ENCODE measurements at places on chromosomes 11 and 22.

GRCh38 chr11:63800921-63801320 lies 12.3 kb upstream of the SPINDOC start:
- DNase-seq, result no peak

DNA sequence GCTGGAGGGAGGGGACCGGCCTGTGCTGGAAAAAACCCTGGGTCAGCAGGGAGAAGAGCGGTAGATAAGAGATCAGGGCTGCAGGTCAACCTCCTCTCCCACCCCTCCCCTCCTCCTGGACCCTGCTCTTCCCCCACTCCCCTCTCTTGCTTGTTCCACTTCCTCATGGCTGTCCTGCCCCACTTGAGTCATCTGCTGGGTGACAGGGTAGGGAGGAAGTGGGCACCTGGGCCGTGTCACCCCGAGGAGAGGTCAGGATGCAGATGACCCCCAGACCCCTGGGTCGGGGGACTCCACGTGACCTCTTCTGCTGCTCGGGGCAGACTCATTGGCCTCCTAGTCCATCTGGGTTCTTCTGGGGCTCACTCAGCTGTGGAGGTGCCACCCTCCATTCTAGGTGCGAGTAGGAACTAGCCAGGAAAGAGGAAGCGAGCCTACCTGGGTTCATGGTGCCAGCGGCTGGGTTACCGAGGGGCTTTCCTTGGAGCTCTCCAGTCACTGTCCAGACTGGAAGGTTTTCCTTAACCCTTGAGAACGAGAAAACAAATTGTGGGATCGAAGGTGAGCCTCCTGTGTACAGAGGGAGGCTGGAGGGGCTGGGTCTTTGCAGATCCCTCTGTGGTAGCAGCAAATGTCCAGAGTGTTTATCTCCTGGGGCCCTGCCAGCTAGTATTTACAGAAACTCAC lies 6.5 kb downstream of the APOL2 start:
- DNase-seq, result no peak

GRCh38 chr11:76234416-76235232 lies 28.3 kb upstream of the WNT11 start:
- peak; percentile 68 for DNase-seq

- no peak for DNase-seq
These were observed 12.8 kb downstream of the CPT1A start for GRCh38 chr11:68828957-68829356.

- DNase-seq, result peak; percentile 78
These were observed 243.6 kb upstream of the SORL1-AS1 start for GRCh38 chr11:121696177-121696871.

DNA sequence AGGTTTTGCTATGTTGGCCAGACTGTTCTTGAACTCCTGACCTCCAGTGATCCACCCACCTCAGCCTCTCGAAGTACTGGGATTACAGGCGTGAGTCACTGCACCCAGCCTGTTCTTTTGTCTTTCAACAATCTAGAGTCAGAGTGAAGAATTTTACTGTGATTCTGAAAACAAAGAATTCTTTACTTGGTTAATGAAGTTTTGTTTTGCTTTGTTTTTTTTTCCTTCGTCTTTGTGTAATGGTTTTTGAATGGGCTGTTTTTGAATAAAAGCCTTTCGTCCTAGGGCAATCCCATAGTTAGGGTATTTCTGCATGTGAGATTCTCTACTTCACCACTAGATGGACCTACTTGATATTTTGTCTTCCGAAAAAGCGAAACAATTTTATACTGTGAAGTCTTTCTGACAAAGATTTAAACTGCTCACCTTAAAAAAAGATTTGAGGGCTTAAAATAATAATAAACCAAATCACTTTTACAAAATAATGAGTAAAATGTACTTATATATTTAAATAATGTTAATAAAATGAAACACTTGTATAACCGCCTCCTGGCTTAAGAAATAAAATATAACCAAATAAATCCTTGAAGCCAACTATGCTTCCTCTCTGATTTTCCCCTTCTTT lies 43.4 kb upstream of the SC5D start:
- DNase-seq, result no peak

DNA sequence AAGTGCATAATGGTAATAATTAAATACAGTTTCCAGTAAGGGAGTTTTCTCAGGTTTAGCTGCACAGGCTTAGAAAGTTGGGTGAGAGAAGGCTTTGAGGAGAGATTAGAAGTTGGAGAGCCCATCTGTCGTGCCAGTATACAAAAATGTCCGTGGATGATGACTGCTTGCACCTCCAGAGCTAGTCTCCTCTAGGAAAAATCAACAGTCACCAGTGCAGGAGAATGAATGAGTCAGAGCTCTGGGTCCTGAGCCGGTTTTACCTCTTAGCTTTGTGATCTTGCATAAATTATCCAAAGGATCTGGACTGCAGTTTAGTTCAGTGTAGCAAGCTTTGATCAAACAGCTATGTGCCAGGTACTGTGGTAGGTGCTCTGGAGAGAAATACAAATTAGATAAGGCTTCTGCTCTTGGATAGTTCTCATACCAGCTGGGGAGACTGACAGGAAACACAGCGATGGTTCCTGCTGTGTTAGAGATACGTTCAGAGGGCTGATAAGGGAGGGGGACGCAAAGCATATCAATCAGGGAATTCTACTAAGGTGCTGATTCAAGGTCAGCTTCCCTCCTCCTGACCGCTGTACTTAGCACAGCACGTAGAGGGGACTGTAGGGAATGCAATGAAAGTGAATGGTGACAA lies 125.9 kb downstream of the TEAD1 start:
- DNase-seq, result no peak

DNA sequence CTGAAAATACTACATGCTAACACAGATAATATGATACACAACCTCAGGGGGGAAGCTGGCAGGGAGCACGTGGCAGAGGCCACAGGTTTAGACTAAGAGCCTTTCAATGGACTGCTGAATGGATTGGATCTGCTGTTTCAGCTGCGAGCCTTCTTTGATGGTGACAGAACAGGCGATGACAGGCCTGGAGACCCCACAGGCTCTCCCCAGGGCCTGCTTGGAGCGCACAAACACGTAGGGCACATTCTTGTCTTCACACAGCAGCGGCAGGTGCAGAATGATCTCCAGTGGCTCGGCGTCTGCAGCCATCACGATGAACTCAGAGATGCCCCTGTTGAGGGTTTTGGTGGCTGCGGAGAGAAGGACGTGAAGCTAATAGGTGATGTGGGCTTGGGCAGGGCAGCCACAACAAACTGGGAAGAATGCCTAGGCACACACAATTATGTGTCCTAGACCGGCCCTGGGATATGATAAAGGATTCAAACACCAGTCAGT lies 13.8 kb downstream of the SNU13 start:
- DNase-seq, result no peak

GRCh38 chr11:68163691-68164090 lies 42.5 kb upstream of the CHKA start:
- DNase-seq, result no peak

- no peak for DNase-seq
These were observed 93.5 kb upstream of the CSNK2A3 start for GRCh38 chr11:11446564-11446963.

DNA sequence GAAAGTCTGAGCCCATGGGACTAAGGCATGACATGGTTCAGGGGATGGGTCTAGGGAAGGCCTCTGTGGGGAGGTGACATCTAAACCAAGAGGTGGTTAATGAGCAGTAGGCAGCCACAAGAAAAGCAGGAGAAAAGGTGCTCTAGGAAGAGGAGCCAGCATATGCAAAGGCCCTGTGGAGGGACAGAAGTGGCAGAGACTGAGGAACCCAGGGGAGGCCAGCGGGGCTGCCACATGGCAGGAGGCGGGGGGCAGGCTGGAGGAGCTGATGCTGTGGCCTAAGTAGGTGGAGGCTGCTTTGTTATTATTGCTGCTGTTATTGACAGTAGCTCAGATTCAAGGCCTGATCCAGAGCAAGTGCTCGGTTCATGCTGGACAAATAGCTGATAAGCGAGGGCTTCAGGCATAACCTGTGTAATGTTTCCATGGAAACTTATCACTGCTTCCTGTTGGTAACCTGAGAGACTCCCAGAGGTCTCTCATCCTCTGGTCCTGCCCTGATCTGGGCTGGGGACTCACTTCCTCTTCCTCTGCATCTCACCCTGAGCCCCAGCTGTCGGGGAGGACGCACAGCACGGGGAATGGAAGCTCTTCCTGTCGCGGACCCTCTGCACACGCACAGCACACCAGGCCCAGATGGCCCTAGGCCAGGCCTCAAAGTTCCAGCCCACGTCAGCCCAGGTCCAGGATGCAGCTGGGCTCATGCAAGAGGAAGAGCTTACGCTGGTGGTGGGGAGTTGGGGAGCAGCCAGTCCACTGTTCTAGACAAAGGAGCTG lies 75.2 kb upstream of the TP53I11 start:
- peak; percentile 92 for DNase-seq

GRCh38 chr11:69394234-69394868 lies 87.1 kb upstream of the LINC01488 start:
- DNase-seq, result peak; percentile 24

- no peak for DNase-seq
These were observed 19.2 kb downstream of the PRR5 start for GRCh38 chr22:44721213-44721612.

DNA sequence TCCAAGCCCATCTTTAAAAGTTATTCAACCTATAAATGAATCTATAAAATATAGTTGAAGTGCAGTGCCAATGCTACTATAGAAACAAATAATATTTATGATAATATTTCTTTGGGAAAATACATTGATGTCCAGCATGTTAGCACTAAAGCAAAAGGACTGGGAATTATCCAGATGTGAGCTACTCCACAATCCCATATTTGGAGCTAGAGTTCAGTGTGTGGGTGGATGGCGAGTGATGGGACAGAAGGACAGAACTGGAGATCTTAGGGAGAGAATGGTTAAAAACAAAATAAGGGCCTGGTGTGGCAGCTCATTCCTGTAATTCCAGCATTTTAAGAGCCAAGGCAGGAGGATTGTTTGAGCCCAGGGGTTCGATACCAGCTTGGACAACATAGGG lies 216.8 kb downstream of the TMEM135 start:
- DNase-seq, result peak; percentile 53

DNA sequence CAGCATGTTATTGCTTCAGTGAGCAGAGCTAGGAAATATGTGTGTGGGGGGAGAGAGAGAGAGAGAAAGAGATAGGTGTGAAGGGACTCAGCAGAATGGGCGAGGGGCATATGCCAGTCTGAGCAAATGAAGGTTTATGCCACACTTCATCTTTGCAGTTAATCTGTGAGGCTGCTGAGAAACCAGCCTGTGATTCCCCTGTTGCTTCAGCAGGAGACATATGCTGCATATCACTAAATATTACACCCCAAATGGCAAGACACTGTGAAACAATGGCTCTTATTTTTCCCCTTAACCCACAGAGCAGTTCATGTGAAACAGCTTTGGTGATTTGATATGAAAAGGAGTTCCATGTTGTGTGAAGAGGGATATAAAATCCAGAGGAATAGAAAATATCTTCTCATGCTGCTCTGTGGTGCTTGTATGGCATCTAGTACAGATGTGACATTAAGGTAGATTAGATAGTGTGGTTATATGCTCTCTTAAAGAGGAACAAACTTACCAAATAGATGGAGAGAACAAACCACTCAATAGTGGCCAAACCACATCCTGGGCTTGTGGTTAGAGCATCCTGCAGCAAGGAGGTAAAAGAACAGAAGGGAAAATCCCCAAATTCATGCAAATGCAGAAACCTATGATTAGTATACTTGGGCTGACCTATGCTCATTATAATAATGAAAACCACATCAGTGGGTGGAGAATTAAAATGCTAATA lies 864.2 kb downstream of the FAM181B start:
- DNase-seq, result no peak

GRCh38 chr11:104036588-104036987 lies at the start of gene DDI1:
Gene DDI1 (plus strand): TSS chr11:104036640. CDS start chr11:104036823, 183 bp downstream.
- no peak for DNase-seq

GRCh38 chr11:122107045-122107444 lies 9.0 kb downstream of the BLID start:
- DNase-seq, result no peak

GRCh38 chr22:50339945-50340879 lies 2.9 kb upstream of the PPP6R2 start:
- no peak for DNase-seq

- no peak for DNase-seq
These were observed 10.5 kb downstream of the APIP start for GRCh38 chr11:34905666-34906065.

DNA sequence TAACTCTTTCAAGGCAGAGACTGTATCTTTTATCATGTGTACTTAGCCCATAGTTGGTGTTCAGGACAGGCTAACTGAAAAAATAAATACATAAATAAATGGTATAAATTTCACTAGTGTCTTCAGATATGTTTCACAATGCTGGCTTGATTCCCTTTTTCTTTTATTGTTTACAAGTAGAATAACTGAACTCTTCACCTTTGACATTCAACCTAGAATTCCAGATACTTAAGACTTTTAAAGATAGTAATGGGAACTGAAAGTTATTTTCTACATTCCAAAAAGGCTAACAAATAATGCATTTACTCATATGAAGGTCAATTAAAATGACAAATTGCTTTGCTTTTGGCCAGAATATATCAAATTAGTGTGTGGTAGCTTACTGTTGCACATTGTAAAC lies 411.3 kb upstream of the TENM4 start:
- DNase-seq, result no peak

- DNase-seq, result no peak
These were observed 8.5 kb upstream of the SLC35C1 start for GRCh38 chr11:45796461-45796861.

DNA sequence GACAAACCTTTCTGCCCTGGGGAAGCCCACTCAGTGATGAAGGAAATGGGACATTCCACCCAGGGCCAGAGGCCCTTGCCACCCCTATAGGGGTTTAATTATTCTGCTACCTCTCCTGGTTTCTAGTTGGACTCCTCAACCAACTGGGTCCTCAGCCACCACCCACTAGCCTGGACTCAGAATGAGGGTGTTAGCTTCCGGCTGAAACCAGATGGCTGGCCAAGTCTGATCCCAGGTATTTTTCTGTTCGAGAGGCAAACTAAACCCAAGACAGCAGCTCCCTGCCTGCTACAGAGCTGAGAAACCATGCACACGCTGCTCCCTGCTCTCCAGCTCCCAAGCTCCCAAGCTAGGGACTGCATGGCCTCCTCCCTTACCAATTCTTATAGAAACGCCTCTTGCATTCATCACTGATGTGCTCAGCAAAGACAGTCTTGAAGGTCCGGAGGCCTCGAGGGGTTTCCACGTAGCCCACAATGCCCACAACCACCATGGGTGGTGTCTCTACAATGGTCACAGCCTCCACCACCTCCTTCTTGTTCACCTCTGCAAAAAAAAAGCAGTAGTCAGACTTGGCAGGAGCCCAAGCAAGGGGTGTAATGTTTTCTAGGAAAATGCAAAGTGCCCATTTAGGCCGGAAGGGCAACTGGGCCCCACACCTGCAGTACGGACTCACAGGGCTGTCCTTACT lies 2.2 kb downstream of the RPL3 start:
- DNase-seq, result no peak

- DNase-seq, result no peak
These were observed 443 bp upstream of the CELF1 start for GRCh38 chr11:47553406-47553743.

Measured in right hindlimb (tissue), 1 donor.